T1000 (cell line): ENCODE measurements at places on chromosomes 2 and 18.

GRCh38 chr2:67878743-67879142 lies 184.1 kb downstream of the C1D start:
- no peak for DNase-seq

GRCh38 chr2:237500681-237501424 lies 13.8 kb downstream of the MLPH start:
- peak; percentile 96 for DNase-seq

DNA sequence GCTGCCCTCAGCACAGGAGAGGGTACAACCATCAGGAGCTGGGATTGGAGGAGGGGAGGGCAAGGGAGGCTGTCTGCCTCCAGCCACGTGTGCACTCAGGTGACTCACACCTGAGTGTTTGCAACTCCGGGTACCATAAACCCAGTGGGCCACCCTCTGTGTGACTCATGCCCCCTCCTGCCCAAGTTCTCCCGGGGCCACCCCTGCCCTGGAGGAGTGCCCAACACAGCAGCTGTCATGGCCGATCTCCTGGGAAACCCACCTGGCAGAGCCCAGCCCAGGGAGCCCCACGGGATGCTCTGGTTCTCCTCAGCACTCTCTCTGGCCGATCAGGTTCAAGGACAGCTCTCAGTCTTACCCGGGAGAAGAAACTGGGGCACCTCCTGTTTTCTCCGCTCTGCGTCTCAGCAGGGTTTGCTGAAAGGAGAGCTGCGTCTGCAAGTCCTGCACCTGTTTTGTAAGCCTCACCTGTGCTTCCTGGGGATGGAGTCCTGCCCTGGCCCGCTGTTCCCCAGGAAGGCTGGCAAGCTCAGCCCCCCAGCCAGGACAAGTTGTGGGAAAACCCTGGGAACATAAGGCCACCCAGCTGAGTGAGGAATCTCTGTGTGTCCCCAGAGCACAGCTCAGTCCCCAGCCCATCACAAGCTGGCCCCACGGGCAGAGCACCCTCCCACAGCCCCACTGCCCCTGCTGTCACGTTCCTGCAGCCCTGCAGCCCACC lies 44.0 kb upstream of the UBE2F start:
- no peak for DNase-seq

DNA sequence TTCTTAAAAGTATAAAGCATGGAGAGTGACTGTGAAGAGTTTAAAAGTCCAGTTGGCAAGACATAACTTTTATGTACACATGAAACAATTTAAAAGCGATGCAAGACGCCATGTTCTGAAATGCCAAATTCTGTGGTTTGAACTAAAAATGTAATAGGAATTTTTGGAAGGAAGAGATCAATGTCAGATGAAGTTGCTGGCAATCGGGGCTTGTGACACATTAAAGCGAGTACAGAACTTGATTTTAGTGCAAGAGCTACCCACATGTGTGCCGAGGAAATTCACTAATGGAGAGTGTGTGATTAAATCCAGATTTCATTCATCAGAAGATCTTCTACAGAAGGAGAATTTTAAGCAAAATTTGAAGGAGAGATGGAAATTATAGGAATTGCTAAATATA lies 220.2 kb upstream of the CCDC68 start:
- DNase-seq: no peak
